ENCODE measurements at places on chromosomes 1 and 21.

- no peak for DNase-seq
Observed at GRCh38 chr1:37438869-37439343, 35.5 kb upstream of the ZC3H12A start.

DNA sequence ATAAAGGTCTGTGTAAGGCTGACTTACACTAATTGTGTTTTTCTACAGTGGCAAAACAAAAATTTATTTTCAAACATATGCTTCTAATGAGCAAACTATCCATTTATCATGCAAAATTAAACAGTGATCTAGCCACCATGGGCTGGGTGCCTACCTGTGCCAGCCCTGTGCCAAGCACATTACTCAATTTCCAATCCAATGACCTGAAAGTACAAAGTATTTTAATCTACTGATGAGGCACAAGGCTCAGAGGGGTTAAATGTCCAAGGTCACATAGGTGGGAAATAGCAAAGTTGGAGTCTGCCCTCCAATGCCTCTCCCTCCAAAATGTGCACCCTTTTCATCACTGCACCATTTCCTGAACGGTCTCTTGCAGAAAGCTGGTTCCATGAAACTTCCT, 279.1 kb upstream of the FMN2 start:
- DNase-seq: no peak

DNA sequence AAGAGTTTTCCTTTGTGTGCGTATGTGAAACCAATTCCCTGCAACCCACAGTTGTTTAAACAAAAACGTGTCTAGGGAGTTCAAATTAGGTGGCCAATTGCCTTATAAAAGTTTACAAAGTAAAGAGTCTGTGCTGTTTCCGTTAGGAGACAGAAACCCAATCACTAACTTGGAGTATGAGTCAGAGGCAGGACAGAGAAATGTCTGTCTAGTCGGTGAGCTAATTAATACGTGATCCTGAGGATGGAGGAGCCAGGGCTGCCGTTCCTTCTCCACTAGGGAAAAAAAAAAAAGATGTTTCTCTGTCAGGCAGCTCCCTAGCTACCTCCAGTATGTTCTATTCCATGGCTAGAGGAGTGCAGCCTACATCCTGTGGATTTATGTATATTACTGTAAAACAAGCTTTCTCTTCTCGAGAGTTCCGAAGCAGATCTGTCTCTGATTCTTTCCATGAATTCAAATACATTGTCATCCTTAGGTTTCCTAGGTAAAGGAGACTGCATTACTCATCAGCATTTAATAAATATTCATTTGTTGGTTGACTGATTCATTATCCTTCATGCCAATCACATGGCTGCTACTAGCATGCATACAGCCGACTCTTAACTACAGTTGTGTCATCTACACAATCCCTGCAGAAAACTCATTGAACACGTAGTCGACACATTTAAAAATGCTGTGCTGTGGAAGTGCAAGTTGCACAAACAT, 430.6 kb downstream of the KIF26B start:
- DNase-seq: peak; percentile 22

GRCh38 chr21:35674895-35675470, 385.3 kb downstream of the SETD4 start:
- no peak for DNase-seq

GRCh38 chr1:193787061-193787460, 600.6 kb upstream of the B3GALT2 start:
- no peak for DNase-seq

DNA sequence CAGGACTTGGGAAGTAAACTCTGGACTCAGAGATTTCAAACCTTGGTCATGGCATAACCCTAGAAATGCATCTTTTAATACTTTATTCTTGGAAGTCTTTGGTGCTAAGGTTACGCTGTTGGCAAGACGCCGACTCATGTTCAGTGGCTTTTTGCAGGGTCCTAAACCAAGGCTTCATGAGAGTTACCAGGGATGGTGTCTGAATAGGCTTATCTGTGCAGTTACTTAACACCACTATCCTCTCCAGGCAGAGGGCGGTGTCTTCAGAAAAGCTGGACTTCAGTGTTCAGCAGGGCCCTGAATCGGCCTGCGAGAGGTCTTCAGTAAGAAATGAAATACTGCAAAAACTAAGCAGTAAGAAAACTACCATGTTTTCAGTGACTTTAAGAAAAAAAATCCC, 58.3 kb downstream of the SIM2 start:
- DNase-seq: no peak

DNA sequence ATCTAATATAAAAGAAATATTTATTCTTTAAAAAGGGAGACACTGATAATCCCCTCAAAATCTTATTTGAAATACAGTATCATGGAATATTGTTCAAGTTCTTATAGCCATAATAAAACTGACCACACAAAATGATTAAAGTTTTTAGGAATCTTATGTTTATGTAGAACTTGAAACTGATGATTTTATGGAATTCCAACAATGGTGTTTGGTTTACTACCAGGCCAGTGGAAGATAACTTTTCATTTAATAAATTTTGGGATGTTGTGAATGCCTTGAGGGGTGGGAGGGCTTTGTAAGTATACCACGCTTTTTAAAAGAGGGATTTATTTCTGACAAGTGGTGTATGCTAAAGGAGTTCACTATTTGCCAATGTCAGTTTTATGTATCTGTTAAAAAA, 87.7 kb downstream of the RAB3GAP2 start:
- DNase-seq: no peak
